ENCODE measurements at places on chromosomes 16 and 17. TPM values are rescaled to one million over a fixed set of nuclear protein-coding genes. Genes with fewer than 3 reads are reported as not detected.

DNA sequence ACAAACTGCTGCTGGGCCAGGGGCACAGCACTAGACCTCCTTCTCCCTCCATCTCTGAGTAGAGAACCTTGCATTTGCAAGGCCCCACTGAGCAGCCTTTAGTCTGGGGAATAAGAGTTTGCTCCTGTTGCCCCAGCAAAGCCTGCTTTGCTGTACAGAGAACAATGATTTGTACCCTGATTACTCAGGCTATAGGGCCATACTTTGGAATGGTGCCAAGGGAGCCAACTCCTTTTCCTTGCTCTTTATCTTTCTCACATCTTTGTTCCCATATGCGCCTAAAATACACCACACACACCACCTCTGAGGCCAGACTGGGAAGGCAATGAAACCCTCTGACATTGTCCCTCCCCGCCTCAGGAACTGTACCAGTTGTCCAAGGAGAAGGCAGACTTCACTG, 21.2 kb downstream of the LIG3 start:
- no peak for DNase-seq

DNA sequence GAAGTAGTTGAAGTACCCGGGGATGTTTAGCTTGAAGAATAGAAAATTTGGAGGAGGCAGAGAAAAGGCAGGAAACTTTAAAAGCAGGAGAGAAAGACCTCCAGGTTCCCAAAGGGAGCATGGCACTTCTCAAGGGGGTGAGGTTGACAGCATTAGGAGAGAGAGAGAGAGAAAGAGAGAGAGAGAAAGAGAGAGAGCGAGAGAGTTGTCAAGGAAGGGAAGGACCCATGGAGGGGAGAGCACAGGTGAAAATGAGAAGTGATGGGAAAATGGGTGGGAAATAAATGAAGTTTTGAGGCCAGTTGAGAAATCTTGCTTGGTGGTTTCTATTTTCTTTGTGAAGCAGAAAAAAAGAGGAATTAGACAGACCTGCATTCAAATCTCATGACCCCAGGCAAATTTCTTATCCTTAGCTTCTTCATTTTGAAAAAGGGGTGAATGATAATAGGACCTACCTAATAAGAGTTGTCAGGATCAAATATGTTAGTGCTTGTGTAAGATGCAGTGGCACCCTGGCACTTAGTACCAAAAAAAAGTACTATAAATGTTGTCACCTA, 24.0 kb downstream of the PRKCB start:
- no peak for DNase-seq

GRCh38 chr17:33871720-33872540, 383.2 kb upstream of the CCL2 start:
- DNase-seq = no peak

GRCh38 chr17:38333635-38334295, 10.0 kb downstream of the GPR179 start:
- no peak for DNase-seq

PIK3R5 gene
- 1.8 TPM for total RNA-seq

- no peak for DNase-seq
Measured at GRCh38 chr17:61581611-61582349, 9.2 kb downstream of the NACA2 start.

- no peak for DNase-seq
Measured at GRCh38 chr17:27456681-27457359, 572 bp downstream of the KSR1 start.

CCL1 gene
- total RNA-seq = not detected

CLDN6 gene
- total RNA-seq = not detected

- no peak for DNase-seq
Measured at GRCh38 chr16:74583926-74584666, 22.8 kb downstream of the GLG1 start.

DNA sequence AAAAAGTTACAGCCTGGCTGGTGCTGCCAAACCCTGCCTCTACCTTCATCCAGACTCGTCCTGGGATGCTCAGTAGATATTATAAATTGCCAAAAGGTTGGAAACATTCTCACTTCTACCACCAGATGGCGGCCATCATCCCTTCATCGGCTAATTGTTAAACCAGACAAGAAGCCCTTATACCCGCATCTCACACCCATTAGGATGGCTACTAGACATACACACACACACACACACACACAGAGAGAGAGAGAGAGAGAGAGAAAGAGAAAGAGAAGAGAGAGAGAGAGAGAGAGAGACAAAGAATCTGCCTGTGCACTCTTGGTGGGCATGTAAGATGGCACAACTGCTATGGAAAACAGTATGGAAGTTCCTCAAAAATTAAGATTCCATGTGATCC, 15.0 kb upstream of the SCIMP start:
- DNase-seq = no peak

SNX11 gene
- total RNA-seq = 12.7 TPM

DNA sequence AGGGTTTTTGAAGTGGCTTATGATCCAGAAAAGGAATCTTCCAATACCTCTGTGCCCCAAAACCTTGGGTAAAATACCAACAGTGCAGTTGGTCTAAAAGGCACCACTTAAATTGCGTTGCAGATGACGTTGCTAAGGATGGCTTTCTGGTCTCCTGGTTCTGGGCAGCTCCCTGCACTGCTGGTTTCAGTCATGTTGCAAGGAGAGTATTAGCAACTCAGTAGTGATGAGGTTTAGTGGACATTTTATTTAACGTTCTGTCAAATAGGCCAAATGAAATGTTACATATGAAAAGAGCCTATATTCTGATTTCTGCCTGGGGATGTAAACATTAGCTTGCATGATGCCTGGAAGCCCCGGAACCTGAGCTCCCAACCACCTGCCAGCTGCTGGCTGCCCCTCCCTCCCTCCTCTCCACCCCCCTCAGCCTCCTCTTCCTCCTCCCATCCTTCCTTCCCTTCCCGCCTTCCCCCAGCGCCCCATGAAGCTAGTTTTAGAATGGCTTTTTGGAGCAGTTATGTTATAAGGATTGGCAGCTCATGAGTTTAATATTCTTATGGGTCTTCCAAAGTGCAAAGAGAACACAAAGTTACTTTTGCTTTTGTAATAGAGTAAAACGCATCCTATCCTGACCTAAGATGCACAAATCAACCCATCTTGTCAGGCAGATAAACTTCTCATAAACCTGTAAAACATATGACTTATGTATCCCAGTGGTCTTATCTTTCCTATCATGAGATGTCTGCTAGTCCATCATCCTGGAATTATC, 20.7 kb downstream of the CD7 start:
- no peak for DNase-seq

DPEP3 gene
- total RNA-seq = not detected

TRPV3 gene
- 0.76 TPM for total RNA-seq

DNA sequence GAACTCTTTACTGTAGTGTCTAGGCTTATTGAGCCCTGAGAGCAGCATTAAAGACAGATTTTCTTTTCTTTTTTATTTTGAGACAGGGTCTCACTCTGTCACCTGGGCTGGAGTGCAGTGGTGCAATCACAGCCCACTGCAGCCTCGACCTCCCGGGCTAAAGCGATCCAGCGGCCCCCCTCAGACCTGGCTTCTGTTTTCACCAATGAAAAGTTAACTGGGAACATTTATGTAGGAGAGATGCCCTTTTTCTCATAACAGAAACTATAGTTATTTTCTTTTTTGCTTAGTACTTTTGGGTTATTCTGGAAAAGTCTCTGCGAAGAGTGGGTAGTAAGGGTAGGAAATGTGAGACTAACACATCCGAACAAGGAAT, 1.5 kb downstream of the MAP1LC3B start:
- no peak for DNase-seq

DNA sequence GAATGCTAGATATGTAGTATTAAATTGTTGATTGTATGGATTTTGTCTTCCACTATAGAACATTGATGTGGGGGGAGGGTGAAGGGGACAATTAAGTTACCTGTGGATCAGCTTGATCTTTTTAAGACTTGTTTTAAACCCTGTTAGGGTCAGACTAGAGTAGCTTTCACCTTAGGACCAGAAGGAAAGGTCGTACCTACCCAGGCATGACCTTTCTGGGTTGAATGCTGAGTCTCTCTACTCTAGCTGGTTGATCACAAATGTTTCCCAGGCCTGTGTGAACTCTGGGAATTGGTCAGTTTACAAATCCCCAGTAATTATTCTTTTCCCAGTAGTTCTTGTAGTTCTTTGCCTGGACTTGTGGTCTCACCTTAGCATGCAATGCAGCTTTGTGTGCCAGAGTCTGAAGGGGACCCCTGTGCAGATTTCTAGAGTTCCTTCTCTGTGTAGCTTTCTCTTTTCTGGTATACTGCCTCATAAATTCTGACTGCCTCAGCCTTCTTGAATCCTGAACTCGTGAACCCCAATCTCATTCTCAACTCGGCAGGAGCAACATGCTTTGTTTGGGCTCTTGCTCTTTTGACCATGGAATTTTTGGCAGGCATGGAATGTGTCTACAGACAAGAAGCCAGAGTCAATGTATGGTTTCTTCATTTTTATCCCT, 54.1 kb downstream of the VMP1 start:
- no peak for DNase-seq

- no peak for DNase-seq
Measured at GRCh38 chr17:1377334-1377733, 22.7 kb downstream of the YWHAE start.

DNA sequence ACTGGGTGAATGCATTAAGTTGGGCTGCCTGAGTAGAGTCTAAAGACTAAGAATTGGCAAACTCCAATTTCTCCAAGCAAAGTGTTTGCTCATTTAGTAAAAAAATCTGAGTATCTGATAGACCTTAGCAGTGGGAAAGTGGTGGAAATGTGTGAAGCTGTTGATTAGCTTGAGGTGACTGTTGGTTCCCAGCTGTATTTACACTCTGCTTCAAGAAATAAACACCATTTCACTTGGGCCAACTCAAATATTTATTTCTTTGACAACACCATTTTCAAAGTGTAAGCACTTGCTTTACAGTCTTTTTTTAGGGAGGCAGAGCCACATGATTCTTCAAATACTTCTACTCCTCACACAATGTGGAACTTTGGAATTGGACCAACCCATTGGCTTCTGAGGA, 8.7 kb downstream of the KCTD19 start:
- DNase-seq = no peak

DNA sequence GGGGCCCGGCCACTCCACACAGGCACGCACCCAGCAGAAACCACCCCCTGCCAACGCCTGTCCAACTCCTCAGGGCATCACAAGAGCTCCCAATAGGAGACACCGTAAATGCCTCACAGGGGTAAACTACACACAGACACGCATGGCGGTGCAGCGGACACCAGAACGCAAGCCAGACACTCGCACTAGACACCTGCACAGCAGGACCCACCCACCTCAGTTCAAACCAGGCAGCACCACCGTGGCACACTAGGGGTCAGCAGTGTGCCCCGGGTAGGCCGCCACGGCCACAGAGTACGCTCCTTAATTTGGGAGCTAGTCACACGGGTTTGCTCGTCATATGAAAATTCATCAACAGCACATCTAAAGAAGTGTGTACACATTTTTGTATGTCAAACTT, 3.4 kb downstream of the SLC38A10 start:
- no peak for DNase-seq

- no peak for DNase-seq
Measured at GRCh38 chr16:35523991-35524390, 2064.6 kb downstream of the TP53TG3F start.

DNA sequence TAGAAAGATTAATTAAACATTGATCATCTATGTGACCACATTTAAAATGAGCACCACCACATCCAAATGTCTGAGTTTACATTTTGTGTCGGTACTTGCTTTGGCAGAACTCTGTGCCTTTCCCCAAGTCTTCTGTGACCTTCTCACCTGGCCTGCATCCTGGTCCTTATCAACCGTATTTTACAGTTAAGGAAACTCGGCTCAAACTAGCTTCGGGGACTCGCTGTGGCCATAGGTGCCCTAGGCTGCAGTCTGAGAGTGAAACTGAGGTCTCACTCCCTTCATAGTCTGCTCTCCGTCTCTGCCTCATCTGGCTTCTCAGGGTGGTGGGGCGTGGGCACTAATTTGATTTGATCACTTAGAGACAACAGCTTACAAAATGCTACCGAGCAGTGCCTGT, 555.5 kb downstream of the WWOX start:
- no peak for DNase-seq

GRCh38 chr16:49605536-49606254, 232.1 kb downstream of the C16orf78 start:
- no peak for DNase-seq

DNA sequence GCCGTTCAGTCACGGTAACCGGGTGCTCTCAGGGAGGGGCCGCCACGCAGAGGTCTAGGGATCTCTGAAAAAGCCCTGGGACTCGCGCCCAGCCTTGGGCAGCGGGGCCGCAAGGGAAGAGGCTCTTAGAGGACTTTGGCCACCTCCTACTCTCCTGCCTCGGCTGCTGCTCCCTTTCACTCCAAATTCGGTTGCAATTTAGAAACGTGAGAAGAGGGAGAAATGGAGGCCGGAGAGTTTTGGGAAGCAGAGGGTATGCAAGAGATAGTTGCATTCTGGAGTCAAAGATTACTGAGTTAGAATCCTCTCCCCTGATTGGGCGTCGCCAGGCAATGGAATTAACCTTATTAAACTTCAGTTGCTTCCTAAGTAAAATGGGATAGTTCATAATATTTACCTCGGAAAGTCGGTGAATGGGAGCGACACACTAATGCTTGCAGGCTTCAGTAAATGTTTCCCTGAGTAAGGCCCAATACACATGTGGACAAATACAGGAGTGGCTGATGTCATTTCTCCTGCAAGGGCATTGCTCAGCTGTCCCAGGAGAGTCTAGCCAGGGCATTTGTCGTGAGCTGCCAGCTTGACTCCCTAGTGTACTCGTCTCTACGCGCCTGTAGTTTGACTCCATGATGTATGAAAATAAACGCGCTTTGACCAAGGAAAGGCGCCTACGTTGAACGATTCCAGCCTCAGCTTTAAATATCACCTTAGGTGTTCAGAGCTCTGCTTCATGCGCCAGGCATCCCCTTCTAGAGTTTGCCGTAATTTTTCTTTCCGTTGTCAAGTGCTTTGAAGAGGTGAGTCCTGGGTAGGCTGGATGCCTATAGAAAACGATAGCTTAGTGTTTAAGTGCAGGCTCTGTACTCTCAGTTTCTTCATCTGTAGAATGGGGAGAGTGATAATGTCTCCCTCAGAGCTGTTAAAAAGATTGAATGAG, 667 bp downstream of the OGFOD1 start:
- DNase-seq = no peak

NUDT21 gene
- 55.5 TPM for total RNA-seq

DNA sequence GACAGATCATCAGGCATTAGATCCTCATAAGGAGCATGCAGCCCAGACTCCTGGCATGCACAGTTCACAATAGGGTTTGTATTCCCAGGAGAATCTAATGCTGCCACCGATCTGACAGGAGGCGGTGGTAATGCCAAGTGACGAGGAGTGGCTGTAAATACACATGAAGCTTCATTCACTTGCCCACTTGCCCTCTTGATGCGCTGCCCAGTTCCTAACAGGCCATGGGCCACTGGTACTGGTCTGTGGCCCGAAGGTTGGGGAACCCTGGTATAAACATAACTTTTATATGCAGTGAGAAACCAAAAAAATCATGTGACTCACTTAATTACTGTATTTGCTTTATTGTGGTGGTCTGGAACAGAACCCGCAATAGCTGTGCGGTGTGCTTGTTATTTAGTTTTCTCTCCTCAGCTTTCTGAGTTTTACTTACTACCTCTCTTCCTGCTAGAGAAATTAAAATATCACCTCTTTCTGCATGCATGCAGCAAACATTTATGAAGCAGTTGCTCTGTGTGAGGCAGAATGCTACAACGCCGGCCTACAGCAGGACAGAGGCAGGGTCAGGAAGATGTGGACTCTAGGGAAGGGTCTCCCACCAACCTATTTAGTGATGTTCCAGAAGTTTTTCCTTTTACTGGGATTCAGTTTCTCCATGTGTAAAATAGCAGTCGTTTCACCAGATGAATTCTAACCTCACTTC, 151.3 kb downstream of the MAF start:
- no peak for DNase-seq

SPNS3 gene
- not detected for total RNA-seq

SLC6A2 gene
- 0.18 TPM for total RNA-seq
